ENCODE measurements at places on chromosomes 13 and 19.
A peak's percentile ranks its signal among the peaks of the same experiment; 100 is the strongest.

DNA sequence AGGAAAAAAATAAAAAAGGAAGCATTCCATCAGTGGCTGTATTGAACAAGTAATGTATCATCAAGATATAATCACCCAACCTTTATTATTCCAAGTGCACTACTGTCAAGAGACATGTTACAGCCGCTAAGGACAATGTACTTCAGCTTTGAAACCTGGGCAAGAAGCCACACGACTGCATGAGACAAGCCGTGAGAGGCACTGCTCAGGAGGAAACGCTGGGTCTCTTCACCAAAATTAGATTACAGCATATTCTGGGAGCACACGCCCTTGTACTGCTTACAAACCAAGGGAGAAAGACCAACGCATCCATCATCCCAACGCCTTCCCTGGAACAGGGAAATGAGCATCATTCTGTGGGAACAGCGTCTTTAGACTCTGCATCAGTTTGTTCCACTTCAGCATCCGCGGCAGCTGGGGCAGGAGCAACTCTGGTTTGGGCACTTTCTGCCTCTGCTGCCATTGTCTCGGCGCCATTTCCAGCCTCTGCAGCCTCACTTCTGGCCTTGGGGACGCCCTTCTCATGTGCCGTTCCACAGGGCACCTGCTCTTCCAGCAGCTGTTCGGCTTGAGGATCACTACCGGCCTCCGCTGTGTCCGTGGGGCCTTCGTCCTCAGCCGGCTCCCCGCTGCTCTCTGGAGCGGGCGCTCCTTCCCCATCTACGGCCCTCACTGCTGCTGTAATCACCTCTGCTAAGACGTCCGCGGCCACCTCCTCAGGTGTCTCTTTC, 22.4 kb upstream of the BRD4 start:
- no peak for DNase-seq

GRCh38 chr19:1287354-1288225, 1.9 kb downstream of the EFNA2 start:
- no peak for DNase-seq

GRCh38 chr19:42086770-42087550, 11.0 kb downstream of the ZNF574 start:
- no peak for DNase-seq

DNA sequence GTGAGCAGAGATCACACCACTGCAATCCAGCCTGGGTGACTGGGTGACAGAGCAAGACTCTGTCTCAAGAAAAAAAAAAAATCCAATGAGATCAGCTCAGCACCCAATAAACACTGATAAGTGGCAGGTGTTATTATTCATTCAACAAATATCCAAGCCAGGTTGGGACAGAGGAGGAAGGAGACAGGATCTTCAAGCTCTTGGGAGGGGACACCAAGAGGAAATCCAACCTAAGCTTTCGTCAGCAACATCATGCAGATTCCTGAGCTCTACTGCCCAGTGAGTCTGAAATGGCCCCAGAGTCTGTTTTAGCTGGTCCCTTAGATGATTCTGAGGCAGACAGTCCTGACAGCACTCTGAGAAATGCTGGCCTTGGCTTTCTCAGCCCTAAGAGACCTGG, 7.7 kb downstream of the RFX1 start:
- no peak for DNase-seq

- DNase-seq = no peak
Measured at GRCh38 chr13:114004420-114005205, 30.7 kb upstream of the C13orf46 start.

- DNase-seq = peak; percentile 100
Measured at GRCh38 chr19:8592231-8593009, 15.2 kb upstream of the MYO1F start.

Data from ovary (tissue), 10 donors.